ENCODE measurements at places on chromosomes 2 and 18. TPM values are rescaled to one million over a fixed set of nuclear protein-coding genes. Genes with fewer than 3 reads are reported as not detected.

DNA sequence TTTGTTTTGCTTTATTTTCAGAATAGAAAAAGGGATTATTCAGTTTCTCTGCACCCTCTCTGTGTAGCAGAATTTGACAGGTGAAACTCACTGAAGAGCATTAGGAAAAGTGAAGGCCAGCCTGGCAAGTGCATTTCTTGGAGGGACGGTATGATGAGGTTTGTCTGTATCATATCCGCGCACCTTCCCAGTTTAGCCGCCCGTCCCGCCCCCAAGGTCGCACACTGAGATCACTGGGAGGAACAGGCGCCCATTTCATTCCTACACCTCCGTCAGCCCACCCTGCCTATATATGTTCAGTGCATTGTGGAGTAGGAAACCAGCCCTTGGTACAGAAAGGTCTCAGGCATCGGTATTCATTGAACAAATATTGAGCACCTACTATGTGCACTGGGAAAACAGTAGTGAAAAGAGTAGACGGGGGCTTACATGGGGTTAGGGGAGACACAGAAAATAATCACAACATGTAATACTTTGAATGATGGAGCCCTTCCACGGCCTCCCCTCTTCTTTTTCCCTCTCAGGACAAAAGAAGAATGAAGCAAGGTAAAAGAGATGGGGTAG, 678 bp upstream of the FECH start:
- no peak for DNase-seq

GRCh38 chr2:46954951-46955571, 39.5 kb upstream of the MCFD2 start:
- DNase-seq, result peak; percentile 61

DNA sequence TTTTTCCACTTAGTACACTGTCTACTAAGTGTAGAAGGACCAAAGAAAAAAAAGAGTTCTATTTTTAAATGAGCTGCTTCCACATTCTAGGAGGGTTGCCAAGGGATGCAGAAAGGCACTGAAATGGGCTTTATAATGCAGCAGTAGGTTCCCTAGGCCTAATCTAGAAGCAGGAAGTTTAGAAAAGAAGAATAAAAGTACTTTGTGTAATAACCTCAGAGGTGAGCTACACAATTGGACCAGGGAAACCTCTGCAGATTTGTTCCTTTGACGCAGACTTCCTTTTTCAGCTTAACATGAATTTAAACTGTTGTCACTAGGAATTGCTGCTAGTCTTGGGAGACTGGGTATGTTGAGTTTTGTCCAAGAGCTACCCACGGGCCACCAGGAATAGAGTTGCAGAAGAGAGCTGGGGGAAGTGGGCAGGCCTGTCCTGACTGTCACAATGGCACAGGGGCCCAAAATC, 34.6 kb upstream of the RAB1A start:
- DNase-seq, result no peak

DNA sequence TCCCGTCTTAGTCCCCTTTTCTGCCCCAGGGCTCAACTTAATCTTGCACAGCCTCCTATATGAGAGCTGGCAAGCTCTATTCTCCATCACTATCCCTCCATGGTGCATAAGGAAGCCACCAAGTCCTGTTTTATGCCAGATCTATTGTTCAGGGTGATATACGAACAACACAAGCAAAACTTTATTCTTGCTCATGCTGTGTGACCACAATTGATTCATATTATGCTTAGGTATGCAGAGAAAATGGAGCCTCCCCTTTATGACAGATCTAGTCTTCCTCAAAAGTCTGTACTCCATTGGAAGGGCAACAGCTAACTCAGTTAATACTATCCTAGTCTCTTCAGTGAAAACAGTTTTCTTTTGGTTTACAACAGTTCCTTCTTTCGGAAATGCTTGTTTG, 94.0 kb upstream of the STON1 start:
- DNase-seq, result no peak

DNA sequence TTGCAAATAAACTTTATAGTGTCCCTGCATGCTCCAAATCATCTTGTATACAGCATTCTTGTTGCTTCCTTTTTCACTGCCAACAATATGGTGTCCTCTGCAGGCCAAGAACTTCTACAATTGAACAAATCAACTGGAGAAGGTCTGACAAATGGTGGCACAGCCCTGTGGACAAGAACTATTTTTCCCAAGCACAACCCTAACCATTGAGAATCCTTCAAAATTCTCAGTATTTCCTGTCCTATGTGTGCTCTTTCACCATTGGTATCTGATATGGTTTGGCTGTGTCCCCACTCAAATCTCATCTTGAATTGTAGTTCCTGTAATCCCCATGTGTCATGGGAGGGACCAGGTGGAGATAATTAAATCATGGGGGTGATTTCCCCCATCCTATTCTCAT, 865.1 kb upstream of the ACVR2A start:
- DNase-seq, result no peak

DNA sequence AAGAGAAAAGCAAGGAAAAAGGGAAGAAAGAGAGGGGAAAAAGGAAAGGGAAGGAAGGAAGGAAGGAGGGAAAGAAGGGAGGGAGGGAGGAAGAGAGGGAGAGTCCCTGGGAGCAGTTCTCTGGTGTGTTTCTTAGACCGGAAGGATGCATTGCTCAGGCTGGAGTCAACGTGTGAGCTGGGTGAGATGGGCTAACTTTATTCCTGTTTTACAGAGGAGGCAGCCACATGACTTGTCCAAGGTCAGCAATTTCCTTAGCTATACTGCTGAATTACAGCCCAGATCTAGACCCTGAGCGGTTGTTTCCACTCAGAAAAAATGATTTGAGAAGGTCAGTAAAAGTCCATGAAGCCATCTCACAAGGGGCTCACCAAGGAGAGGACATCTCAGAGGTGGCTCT, 86.6 kb upstream of the APCDD1 start:
- DNase-seq, result no peak

- DNase-seq, result no peak
Observed at GRCh38 chr18:75823471-75823870, 396.0 kb upstream of the SMIM21 start.

GRCh38 chr2:240994171-240994896, 4.1 kb upstream of the SNED1 start:
- DNase-seq, result peak; percentile 42

GRCh38 chr2:31764169-31764568, 183.4 kb upstream of the SRD5A2 start:
- DNase-seq, result no peak

DNA sequence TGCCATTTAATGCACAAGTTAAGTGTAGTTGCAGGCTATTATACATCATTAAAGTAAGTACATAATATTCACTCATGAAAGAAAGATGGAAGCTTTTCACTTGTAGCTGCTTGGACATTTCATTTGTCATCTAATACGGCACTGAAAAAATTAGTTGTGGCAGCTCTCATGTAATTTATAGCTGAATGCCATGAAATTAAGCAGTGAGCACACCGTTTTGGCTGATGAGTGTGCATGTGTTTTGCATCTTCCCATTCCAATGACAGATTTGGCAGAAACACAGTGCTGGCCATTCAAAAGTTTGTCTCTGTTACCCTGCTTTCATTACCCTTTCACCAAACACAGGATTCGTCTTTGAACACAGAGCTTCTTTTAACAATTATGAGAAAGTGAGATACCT, 174.0 kb downstream of the PTGR3 start:
- no peak for DNase-seq

GRCh38 chr2:44200011-44200410, 31.3 kb downstream of the PPM1B start:
- no peak for DNase-seq

GRCh38 chr18:4637876-4638275, 182.8 kb upstream of the DLGAP1 start:
- no peak for DNase-seq

- no peak for DNase-seq
Observed at GRCh38 chr2:11466307-11467128, 557 bp upstream of the E2F6 start.

GRCh38 chr18:68467957-68468356, 247.0 kb downstream of the TMX3 start:
- no peak for DNase-seq

DNA sequence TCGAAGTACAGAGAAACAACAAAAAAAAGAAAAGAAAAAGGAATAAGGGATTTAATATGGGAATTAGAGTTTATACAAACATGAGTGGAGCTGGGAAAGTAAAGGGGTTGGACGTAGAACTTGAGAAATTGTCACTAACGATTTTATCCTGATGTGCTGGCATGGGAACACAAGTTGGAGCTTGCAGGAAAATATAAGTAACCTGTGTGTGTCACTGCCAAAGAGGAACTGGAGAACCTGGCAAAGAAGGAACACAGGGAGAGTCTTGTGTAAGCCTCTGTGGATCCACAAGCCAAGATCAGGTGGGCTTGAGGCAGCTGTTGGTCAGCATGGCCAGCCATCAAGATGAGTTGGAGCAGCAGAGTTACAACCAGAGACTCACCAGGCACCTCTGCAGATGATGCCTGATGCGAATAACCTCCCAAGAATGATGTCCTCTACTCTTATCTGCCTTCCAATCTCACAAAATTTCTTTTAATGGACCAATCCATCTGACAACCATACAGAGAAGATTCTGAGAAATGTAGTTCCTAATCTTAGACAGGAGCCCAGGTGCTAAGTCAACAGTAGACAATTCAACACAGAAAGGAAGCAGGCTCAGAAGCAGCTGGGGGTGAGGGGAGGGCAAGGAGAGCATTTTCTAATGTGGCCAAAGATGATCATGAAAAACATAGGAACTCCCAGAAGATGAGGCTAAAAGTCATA, 77.0 kb upstream of the SPOPL start:
- DNase-seq, result no peak

GRCh38 chr2:241249654-241250053, 61.2 kb downstream of the ANO7 start:
- no peak for DNase-seq

GRCh38 chr2:173076581-173077345, 1.1 kb downstream of the MAP3K20 start:
- peak; percentile 55 for DNase-seq

Gene G6PC2
- total RNA-seq, result not detected

Gene FOXI3
- total RNA-seq, result not detected

Gene PAPOLG
- total RNA-seq, result 17.0 TPM

Gene CLIP4
- 67.2 TPM for total RNA-seq

Gene SLC4A5
- total RNA-seq, result 6.2 TPM

Gene MGAT4A
- total RNA-seq, result 28.6 TPM
